Hematopoietic multipotent progenitor cell treated with erythropoietin and hydrocortisone succinate and interleukin-3 and kit ligand, for 4 days (in vitro differentiated cells): ENCODE measurements at places on chromosomes 4 and X.
A peak's percentile ranks its signal among the peaks of the same experiment; 100 is the strongest.

GRCh38 chrX:17805120-17805519 is 56.0 kb downstream of the RAI2 start:
- DNase-seq, result no peak

GRCh38 chrX:134236626-134237614 is at the start of gene CCDC160:
CCDC160 (plus strand) TSS chrX:134237182; CDS start chrX:134244801, 7,619 bp downstream.
- peak; percentile 38 for DNase-seq

DNA sequence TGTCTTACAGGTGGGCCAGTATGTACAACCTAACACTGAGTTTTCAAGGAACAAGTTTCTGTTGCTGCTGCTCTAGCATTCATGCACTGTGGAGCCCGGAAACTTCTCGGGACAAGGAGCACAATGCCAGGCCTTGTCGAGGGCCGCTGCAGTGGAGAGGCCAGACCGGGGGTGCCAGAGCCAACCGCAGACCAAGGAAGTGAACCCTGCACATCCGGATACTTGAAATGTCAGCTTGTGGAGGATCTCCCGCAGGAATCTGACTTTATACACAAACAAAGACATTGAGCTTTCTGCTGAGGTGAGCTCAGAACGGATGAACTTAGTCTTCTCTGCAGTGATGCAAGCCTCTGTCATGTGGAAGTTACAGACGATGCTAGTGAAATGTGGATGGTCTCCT is 99.5 kb downstream of the ZNF827 start:
- DNase-seq, result no peak

DNA sequence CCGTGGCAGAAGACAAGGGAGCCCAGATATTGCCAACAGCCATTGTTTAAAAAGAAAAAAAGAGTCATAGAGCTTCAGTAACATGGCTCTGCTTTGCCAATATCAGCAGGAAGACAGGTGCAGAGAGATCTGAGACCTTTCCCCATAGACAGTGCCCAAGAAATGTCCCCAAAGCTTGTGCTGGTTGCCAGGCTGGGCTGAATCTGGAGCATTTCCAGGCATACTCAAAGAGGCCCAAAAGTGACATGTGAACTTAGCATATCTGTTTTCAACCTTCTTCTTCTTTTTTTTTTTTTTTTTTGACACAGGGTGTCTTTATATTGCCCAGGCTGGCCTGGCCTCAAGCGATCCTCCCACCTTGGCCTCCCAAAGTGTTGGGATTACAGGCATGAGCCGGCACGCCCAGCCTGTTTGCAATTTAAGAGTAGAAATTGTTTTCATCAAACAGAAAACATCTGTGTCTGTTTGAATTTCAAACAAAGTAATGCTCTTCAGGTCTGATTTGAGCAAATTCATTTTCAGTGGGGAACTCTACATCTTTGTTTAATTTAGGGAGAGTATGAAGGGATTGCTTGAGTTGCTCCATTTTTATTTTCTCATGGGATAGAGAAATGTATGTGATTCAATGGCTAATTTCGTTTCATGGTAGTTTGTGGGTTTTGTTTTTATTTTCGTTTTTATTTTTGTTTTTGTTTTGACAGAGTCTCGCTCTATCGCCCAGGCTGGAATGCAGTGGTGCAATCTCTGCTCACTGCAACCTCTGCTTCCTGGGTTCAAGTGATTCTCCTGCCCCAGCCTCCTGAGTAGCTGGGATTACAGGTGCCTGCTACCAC is 56.6 kb upstream of the RBM47 start:
- no peak for DNase-seq

- no peak for DNase-seq
Measured at GRCh38 chrX:9587642-9588041, 122.8 kb downstream of the TBL1X start.

GRCh38 chr4:53847965-53848364 is 216.4 kb downstream of the CHIC2 start:
- DNase-seq, result no peak

GRCh38 chrX:17411205-17411604 is 36.2 kb downstream of the NHS start:
- DNase-seq, result no peak

DNA sequence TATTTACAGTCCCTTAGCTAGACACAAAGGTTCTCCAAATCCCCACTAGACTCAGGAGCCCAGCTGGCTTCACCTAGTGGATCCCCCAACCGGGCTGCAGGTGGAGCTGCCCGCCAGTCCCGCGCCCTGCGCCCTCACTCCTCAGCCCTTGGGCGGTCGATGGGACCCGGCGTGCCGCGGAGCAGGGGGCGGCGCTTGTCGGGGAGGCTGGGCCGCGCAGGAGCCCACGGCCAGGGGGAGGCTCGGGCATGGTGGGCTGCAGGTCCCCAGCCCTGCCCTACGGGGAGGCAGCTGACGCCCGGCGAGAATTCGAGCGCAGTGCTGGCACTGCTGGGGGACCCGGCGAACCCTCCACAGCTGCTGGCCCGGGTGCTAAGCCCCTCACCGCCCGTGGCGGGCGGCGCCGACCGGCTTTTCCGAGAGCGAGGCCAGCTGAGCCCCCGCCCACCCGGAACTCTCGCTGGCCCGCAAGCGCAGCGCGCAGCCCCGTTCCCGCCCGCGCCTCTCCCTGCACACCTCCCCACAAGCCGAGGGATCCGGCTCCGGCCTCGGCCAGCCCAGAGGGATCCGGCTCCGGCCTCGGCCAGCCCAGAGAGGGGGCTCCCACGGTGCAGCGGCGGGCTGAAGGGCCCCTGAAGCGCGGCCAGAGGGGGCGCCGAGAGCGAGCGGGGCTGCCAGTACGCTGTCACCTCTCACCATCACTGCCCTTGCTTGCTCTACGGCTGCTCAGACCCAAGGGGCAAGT is 39.4 kb downstream of the WFS1 start:
- DNase-seq, result no peak

DNA sequence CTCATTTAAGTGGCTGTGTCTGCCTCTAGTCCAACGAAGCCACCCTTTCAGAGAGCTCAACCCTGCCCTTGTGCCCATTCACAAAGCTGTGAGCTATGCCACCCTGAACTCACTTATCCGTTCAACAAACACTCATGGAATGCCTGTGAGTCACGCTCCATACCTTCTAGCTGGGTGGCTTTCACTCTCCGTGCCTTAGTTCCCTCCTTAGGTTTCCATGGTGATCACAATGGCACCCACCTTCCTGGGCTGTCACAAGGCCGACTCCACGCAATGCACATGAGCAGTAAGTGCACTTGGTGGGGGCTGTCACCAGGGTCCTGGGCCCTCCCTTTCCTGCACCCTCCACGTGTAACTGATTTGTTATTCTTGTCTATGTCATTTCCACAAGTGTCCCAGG is 37.2 kb upstream of the PPP2R2C start:
- DNase-seq, result no peak

DNA sequence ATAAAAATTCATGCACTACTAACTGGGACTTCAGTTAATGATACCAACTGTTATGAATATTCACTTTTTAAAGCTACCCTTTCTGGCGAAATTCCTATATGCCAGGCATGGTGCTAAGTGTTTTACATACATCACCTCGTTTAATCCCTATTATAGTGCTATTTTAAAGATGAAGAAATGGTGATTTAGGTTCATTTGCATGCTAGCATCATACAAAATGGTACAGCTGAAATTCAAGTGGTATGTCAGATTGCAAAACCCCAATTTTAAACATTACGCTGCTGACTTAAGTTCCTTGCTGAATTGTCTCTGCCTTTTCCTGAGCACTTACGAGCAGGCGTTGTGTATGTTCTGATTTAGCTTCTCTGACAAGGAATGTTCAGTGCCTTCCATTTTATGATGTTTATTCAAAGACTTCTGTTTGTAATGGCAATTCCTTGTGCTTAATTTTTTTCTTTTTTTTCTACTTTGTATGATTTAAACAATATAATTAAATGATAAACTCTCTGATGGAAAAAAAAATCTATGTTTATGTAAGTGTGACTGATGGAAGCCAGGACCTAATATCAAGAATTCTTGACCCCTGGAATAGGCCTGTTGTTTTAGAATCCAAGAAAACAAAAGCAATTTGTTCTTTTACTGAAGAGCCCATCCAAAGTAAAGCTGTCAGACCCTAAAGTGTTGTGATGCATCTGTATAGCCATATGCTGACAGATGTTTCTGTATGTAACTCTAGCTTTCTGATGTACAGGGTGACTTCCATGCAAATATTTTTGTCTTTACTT is 148.1 kb downstream of the PCDH7 start:
- no peak for DNase-seq

- DNase-seq, result no peak
Measured at GRCh38 chr4:8836664-8837171, 34.9 kb downstream of the HMX1 start.

DNA sequence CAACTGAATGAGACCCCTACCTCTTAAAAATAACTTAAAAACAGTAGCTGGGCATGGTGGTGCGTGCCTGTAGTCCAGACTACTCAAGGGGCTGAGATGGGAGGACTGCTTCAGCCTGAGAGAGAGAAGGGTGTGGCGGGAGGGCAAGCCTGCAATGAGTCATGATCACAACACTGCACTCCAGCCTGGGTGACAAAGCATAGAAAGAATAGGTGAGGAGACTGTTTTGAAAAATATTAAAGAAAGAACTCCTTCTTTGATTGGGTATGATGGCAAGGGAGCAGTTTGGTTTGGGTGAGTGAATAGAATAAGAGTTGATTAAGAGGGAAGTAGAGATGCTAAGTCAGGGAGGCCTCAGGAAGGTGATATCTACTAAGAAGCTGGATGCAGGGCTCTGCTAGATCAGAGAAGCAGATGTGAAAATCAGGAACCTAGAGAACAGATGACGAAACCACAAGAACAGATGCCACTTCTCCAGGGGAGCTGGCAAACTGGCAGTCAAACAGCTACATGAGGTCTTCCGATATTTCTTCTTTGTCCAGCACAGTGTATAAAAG is 318.6 kb downstream of the OPHN1 start:
- DNase-seq, result peak; percentile 81

- no peak for DNase-seq
Measured at GRCh38 chr4:148053298-148054003, 321.6 kb downstream of the ARHGAP10 start.

- no peak for DNase-seq
Measured at GRCh38 chr4:112532267-112532666, 16.3 kb upstream of the NEUROG2 start.

DNA sequence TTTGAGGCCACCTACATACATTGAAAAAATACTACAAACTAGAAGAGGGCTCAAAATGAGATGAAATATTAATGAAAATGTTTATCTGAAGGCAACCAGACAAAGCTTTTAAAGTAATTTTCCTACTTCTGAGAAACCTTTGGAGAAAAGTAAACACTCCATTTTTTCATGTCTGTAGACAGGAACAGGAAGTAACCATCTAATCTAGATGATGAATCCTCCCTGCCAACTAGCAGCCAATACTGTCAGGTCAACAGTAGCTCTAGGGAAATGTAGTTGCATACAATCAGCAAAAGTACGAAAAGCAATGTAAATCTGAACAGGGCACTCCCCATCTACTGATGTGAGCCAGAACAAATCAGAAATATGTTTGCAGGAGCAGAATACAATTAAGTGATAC is 49.0 kb downstream of the AMMECR1 start:
- DNase-seq, result peak; percentile 21

DNA sequence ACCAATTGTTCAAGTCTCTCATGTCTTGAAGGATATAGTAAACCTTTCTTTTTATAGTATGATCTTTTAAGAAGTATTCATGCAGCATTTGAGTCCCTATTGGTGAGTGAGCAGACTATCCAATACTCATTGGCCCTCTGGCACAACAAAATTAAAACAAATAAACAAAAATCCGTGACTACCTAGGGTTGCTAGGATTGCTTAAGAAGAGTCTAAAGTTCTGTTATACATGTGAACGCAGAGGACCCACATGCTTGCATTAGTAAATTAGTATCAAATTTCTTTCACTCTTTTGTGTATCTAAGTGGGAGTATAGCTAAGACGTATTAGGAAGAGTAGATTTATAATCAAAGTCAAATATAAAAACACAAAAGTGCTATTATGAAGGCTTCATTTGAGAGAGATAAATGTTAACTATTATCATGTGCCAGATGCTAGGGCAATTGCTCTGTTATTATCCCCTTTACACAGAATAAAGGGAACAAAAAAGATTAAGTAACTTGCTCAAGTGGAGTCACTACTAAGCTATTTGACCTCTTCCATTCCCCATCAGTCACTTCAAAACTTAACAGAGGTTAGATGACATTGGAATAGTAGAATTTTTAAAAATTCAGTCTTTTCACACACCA is 29.2 kb upstream of the LARP1B start:
- no peak for DNase-seq

GRCh38 chr4:3418029-3418762 is 23.6 kb upstream of the HGFAC start:
- DNase-seq, result peak; percentile 32

GRCh38 chrX:51192104-51192503 is 140.5 kb upstream of the NUDT10 start:
- DNase-seq, result no peak

DNA sequence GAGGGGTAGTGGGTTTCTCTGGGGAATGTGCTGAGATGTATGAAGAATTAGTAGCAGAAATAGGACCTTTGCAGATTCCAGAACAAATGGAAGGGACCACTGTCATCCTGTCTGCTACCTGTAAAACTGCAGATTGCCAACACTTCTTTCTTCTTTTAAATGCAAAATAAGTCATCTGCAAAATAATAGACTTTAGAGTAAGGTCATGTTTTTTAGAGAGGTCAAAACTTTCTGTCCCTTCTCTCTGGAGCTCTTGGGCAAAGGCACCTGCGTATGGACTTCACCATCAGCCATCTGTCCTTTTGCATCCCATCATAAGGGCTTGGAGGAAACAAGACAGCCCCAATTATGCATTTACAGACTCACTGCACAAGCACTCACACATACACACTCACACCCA is 121.1 kb upstream of the PPARGC1A start:
- DNase-seq, result no peak

DNA sequence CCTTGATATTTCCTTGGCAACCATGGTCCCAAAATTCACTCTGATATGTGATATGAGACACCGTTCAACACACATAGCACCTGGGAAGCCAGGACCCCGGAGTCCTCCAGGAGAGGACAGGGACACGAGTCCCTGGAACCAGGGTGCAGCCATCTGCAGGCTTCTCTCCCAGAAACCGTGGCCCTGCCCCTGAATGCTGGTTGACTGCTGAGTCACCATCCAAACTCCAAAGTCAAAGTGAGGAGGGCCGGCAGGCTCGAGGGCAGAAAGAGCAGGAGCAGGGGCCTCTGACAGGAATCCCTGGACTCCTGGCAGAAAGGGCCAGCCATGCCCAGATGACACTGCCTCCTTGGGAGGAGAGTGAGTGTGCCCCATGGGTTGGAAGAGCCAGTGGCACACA is 6.9 kb upstream of the PNMA6A start:
- no peak for DNase-seq

DNA sequence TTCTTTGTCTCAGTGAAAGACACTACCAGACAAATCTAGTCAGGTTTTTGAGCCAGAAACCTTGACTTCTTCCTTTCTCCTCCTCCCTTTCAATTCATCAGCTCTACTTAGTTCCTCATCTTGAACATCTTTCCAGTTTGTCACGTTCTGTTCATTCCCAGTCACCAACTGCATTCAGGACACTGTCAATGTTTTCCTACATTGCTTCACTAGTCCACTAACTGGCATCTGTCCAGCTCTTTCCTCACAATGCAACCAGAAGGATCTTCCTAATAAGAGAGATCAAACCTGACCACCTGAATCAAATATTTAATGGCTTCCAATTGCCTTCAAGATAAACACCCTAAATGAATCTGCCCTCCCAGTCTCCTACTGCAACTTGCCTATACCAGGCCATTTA is 52.5 kb downstream of the SYNPO2 start:
- no peak for DNase-seq

- peak; percentile 41 for DNase-seq
Measured at GRCh38 chrX:16484338-16484737, 165.6 kb upstream of the S100G start.
